NCI-H345 (cell line): ENCODE measurements at places on chromosomes 1 and 21.
A peak's percentile ranks its signal among the peaks of the same experiment; 100 is the strongest.

DNA sequence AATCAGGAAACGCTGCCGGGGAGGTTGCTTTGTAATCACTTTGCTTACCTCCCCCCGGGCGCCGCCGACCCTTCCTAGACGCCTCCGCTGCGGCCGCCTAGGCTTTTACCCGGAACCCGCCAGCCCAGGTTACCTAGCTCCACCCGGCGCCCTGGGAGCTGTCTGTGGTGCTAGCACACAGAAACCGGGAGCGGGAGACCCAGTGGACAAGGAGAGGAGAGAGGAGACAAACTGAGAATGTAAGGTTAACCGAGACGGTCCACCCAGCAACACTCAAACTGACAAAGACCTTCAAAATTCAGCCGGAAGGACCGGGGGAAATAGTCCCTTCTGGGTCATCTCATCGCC lies 9.8 kb downstream of the BARHL2 start:
- no peak for DNase-seq

GRCh38 chr21:44084496-44085241 lies 22.5 kb upstream of the PWP2 start:
- DNase-seq, result no peak

DNA sequence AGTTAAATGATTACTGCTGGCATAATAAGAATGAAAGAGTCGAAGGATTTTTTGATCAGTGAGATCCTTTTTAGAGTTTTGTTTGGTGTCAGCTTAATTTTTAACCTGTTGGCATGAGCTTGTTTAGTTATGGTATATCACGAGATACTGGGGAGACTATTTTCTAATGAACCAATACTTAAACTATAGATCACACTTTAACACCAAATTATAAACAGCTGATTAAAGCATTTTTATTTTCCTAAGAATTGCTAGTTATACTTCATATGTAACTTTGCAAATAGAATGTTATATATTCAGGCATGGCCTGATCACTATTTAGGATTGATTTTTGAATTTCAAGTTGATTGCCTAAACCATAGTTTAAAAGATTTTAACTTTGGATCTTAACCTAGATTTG lies 6.0 kb downstream of the DDX20 start:
- no peak for DNase-seq

- no peak for DNase-seq
Observed at GRCh38 chr21:34126691-34127090, 53.3 kb downstream of the MRPS6 start.

GRCh38 chr1:27045973-27046558 lies 33.4 kb upstream of the TENT5B start:
- DNase-seq, result peak; percentile 59

- DNase-seq, result no peak
Observed at GRCh38 chr1:111664652-111665051, 45.1 kb downstream of the RAP1A start.
